ENCODE measurements at places on chromosomes 4 and X.

DNA sequence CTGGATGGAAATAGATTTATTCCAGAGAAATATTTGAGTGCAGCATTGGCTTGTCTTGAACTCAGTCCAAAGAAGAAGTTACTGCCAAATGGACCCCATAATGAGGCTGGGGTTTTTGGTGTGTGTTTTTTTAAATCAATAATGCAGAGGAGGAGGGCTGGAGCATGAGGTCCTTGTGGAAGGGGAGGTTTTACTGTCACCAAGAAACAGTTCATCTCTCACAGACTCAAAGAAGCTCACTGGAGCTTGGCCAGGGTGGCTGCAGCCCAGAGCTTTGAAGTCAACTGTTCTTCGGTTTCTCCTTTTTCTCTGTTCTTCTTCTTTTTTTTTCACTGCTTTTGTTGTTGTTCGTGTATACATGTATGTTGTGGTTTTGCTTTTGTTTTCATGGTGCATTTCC, 377.7 kb downstream of the FBXW7 start:
- H3K4me3 ChIP-seq: no peak overlapping the region
- DNase-seq: no peak
- no peaks in the 10 kb centered on the region for H3K27me3 ChIP-seq
- H3K27ac ChIP-seq: no peak overlapping the region

- DNase-seq: no peak
- H3K4me3 ChIP-seq: no peak overlapping the region
- H3K27ac ChIP-seq: no peak overlapping the region
- H3K36me3 ChIP-seq: no peaks in the 10 kb centered on the region
- H3K4me1 ChIP-seq: no peaks in the 10 kb centered on the region
These were observed 59.0 kb upstream of the AFF2 start for GRCh38 chrX:148441387-148441786.

DNA sequence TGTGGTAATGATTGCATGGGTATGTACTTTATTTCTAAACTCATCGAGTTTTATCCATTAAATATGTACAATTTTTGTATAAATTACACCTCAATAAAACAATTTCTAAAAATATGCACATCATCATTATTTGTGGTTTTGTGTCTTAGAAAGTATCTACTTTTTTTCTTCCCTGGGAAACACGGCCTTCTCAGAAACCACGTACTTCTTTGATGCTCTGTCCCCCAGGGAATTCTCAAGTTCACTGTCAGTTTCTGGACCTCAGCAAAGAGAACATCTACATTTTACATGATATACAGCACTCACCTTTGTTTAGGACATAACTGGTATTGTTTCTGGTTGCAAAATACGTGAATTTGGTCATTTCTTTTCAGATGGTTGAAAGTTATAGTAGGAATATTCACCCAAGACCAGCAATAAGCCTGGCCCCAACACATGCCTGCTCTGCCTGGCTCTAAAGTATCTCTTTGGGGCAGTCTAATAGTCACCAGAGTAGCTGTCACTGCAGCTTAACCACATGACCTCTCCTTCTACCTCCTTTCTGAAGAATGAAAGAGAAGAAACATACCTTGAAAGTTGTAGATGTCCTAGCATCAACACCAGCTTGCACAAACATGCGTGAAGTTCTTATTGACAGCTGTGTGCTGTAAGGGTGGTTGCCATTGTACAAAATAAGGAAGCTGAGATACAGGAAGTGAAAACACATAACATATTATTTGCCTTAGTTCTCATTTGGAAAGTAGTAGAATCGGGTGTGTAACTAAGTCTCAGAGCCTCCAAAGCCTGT, 48.4 kb upstream of the SPANXN4 start:
- no peaks in the 10 kb centered on the region for H3K4me1 ChIP-seq
- H3K4me3 ChIP-seq: no peak overlapping the region
- no peaks in the 10 kb centered on the region for H3K27me3 ChIP-seq
- no peak overlapping the region for H3K27ac ChIP-seq

DNA sequence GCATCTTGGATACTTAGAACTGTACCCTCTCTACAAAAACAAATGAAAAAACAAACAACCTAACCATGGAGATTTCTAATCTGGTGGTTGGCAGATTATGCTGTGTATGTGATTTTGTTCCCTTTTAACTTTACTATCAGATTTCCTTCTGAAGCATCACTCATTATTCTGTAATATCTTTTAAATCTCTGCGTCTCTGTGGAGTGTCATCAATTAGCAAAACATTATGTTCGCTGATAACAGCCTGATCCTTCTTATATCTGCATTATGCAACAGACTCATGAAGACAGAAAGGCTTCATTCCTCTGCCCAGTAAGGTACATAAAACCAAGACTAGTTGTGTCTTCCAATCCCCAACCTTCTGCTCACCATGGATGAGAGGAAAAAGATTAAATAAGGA, 110.3 kb upstream of the PDE5A start:
- no peak overlapping the region for H3K27ac ChIP-seq
- no peaks in the 10 kb centered on the region for H3K27me3 ChIP-seq
- peaks cover 50% of the 10 kb centered on the region for H3K4me1 ChIP-seq

DNA sequence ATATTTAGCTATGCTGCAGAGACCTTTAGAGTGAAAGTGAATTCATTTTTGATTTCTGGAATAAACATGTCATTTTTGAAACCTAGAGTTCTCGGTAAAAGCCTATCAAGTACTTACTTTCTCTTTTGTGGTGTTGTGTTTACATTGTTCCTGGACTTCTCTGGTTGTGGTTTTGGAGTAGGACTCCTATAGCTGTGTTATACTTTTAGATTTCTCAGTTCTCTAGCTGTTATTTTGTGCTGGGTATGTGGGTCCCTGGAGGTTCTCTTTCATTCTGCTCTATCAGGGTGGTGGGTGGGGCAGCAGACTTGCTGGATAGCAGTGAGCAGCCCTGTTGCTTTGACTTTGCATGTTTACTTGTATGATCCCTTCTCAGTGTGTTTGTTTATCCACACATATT, 25.6 kb upstream of the MSMO1 start:
- H3K4me1 ChIP-seq: no peaks in the 10 kb centered on the region
- H3K27ac ChIP-seq: no peak overlapping the region

DNA sequence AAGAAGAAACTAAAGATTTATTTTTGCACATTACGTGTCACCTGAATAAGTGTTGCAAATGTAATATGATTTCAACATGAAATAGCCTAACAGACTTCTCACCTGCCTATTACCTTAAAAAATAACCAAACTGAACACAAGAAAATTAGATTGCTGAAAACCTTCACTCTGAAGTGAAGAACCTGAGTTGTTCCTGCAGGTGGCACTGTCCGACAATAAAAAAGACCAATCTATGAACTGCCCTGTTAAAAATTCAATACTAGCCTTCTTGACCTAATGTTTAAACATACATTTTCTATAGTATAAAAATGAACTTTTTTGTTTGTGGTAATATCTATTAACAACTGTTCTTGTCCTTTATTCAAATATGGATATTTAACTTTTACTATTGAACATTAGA, 69.2 kb upstream of the PNPLA4 start:
- DNase-seq: no peak
- H3K4me1 ChIP-seq: no peaks in the 10 kb centered on the region
- no peak overlapping the region for H3K27ac ChIP-seq
- H3K36me3 ChIP-seq: no peaks in the 10 kb centered on the region
- H3K4me3 ChIP-seq: no peak overlapping the region

DNA sequence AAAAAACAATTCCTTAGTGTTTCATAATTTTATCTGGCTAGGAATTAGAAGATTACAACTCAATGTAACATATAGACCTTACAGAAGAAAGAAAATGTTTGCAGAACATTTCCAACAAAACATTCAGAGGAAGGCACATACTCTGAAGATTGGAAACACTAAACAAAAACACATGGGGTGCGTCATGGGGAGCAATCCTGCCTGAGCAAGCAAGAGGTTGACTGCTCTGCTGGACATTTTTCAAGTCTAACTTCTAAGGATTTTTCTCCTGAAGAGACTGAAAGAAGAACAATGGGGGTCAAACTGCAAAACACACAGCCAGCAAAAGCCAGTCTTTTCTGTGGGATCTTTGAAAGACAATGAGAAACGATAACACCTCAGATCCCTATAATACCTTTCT, 182.8 kb downstream of the GUCY2F start:
- no peak overlapping the region for H3K4me3 ChIP-seq
- H3K27ac ChIP-seq: peak overlapping the region; percentile 3
- H3K27me3 ChIP-seq: no peaks in the 10 kb centered on the region
- H3K36me3 ChIP-seq: no peaks in the 10 kb centered on the region

DNA sequence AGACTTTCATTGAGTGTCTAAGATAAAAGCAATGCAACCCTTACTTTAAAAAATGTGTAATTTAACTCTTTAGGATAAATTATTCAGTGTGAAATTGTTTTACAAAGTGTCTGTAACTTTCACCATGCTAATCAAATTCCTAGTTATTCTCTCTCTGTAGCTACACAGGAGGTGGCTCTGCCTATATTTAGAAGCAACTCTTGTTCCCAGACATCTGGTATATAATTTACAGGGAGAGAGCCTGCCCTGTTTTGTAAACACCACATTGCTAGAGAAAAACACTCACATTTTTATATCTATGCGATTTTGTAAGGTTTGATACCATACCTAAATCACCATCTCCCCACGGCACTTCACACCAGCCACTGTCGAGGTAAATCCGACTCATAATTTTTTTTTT, 35.5 kb upstream of the SPATA4 start:
- DNase-seq: no peak
- no peak overlapping the region for H3K4me3 ChIP-seq
- no peaks in the 10 kb centered on the region for H3K36me3 ChIP-seq
- no peak overlapping the region for H3K27ac ChIP-seq
- no peaks in the 10 kb centered on the region for H3K4me1 ChIP-seq

DNA sequence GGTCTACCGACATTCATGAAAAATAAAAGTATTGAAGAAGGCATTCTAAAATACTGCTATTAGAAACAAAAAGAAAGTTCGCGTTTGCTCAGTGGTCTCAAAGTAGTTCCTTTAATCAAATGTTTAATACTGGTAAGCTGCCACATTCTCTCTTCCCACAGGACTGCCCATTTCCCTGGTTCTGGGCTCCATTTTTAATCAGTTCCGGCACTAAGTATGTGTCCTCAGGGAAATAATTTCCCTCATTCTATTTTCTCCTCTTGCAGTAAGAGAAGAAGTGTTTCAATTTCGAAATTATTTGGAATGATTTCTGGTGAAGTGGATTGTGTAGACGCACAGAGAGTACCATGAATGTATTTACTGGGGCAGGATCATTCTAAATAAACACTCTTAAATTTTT, 17.5 kb downstream of the VCX3A start:
- no peaks in the 10 kb centered on the region for H3K4me1 ChIP-seq
- H3K4me3 ChIP-seq: no peak overlapping the region

DNA sequence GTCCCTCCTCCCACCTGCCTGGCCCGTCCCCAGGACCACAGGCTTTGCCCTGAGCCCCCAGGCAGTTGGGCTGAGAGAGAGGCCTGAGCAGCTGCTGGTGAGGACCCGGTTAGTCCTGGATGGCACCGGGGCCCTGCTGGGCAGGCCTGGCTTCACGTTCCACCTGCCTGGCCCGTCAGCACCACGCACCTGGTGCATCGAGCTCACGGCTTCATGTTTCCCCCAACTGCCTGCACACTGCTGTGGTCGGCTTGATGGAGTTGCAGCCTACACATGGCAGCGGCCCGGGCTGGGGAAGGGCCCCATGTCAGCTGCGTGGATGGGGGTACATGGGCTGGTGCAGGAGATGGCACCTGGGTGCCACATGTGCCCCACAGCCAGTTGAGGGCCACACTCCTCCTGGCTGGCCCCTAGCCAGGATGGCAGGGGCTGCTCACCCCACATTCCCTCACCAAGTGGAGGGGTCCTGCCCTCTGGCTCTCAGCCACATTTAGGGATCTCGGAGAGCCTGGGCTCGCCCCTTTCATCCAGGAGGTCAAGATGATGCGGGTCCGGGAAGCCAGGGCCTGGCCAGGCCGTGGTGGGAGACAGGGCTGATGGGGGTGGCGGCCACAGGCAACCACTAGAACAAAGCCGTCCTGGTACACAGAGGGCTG, 28.5 kb downstream of the NKX1-1 start:
- H3K4me3 ChIP-seq: no peak overlapping the region
- H3K27ac ChIP-seq: no peak overlapping the region
- H3K4me1 ChIP-seq: no peaks in the 10 kb centered on the region
- peak; percentile 17 for DNase-seq
- no peaks in the 10 kb centered on the region for H3K27me3 ChIP-seq
- peaks cover 12% of the 10 kb centered on the region for H3K36me3 ChIP-seq
